ENCODE measurements at places on chromosomes 6 and 20.

- H3K27me3 ChIP-seq: no peaks in the 10 kb centered on the region
- H3K36me3 ChIP-seq: no peaks in the 10 kb centered on the region
- H3K4me3 ChIP-seq: no peak overlapping the region
- H3K4me1 ChIP-seq: no peaks in the 10 kb centered on the region
Observed at GRCh38 chr6:9620263-9620662, 794.6 kb downstream of the TFAP2A start.

- no peak overlapping the region for H3K27ac ChIP-seq
- no peak for DNase-seq
- H3K27me3 ChIP-seq: no peaks in the 10 kb centered on the region
- no peaks in the 10 kb centered on the region for H3K36me3 ChIP-seq
Observed at GRCh38 chr6:71982389-71982788, 96.0 kb downstream of the RIMS1 start.

DNA sequence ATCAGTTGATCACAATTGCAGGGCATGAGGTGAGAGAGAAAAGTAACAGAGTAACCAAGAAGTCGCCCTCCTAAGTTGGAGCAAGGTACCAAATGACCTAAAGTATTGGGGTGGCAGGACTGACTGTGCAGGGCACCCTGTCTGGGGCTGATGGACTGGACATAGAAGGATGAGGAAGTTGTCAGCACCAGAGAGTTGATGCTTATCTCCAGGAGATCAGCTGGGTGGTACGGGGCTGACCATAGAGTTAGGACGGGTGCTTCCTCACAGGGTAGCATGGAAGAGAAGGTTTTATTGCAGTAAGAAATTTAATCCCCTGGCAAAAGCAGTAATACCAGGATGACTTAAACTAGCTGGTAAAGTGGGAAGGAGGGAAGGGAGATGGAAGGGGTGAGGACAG, 66.7 kb downstream of the TMEM170B start:
- DNase-seq: no peak
- no peak overlapping the region for H3K4me3 ChIP-seq
- peaks cover 11% of the 10 kb centered on the region for H3K27me3 ChIP-seq
- no peaks in the 10 kb centered on the region for H3K36me3 ChIP-seq
- no peaks in the 10 kb centered on the region for H3K4me1 ChIP-seq

- H3K4me1 ChIP-seq: no peaks in the 10 kb centered on the region
- H3K36me3 ChIP-seq: no peaks in the 10 kb centered on the region
- no peak overlapping the region for H3K4me3 ChIP-seq
- H3K27ac ChIP-seq: no peak overlapping the region
- no peaks in the 10 kb centered on the region for H3K27me3 ChIP-seq
- no peak for DNase-seq
Observed at GRCh38 chr20:40049854-40050253, 639.2 kb downstream of the MAFB start.

- H3K27ac ChIP-seq: no peak overlapping the region
- H3K27me3 ChIP-seq: no peaks in the 10 kb centered on the region
Observed at GRCh38 chr20:8470156-8470555, 338.1 kb downstream of the PLCB1 start.

- H3K4me3 ChIP-seq: no peak overlapping the region
- no peak for DNase-seq
- H3K36me3 ChIP-seq: peaks cover 55% of the 10 kb centered on the region
- H3K4me1 ChIP-seq: peaks cover 9% of the 10 kb centered on the region
- no peak overlapping the region for H3K27ac ChIP-seq
Observed at GRCh38 chr20:47216819-47217410, 139.6 kb downstream of the ZMYND8 start.

DNA sequence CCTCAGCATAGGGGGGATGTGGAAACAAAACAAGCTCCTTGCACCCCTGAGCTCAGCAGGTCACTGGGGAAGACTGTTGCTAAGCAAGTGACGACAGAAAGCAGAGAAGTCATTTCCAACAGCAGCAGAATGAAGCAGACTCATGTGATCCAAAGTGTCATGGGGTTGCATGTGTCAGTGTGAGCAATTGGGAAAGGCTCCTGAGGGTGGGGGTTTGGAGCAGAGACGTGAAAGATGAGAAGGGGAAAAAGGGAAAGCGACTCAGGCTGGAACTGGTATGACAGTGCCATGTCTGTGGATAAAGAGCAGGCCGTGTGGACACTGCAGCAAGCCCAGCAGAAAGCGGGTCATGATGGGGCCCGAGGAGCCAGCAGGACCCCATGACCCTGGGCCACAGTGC, 363.9 kb downstream of the PREX1 start:
- H3K27ac ChIP-seq: no peak overlapping the region
- H3K4me3 ChIP-seq: no peak overlapping the region
- H3K27me3 ChIP-seq: peaks cover 23% of the 10 kb centered on the region

DNA sequence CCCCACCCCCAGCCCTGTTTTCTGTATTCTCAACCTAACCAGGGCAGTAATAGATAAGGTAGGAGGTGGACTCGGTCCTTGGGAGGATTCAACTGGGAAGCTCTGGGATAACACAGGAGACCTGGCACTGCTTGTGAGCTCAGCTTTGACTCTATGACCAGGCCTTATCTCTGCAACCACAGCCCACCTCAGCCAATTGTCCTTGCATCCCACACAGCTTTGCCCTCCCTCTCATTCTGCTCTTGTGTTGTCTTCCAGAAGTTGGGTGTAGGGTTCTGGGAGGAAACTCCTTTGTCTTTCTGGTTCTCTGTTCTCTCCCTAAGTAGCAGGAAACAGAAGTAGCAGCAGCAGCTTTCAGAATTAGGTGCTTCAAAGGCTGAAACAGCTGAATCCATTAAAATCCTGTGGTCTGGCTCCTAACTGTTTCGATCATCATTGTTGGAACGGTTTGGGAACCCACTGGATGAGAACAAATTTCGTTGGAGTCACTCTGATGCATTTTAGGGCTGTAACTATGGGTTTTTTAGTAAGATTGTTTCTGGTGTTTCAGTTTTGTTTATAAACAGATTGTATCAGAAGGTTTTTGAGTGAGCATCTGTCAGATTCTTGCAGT, 32.4 kb upstream of the SNX9 start:
- no peak overlapping the region for H3K4me3 ChIP-seq
- H3K4me1 ChIP-seq: peaks cover 5% of the 10 kb centered on the region
- peaks cover 48% of the 10 kb centered on the region for H3K27me3 ChIP-seq

GRCh38 chr6:39338397-39338796, 15.9 kb upstream of the KCNK16 start:
- peaks cover 63% of the 10 kb centered on the region for H3K27me3 ChIP-seq
- H3K36me3 ChIP-seq: no peaks in the 10 kb centered on the region
- H3K27ac ChIP-seq: no peak overlapping the region
- H3K4me3 ChIP-seq: no peak overlapping the region
- DNase-seq: no peak

DNA sequence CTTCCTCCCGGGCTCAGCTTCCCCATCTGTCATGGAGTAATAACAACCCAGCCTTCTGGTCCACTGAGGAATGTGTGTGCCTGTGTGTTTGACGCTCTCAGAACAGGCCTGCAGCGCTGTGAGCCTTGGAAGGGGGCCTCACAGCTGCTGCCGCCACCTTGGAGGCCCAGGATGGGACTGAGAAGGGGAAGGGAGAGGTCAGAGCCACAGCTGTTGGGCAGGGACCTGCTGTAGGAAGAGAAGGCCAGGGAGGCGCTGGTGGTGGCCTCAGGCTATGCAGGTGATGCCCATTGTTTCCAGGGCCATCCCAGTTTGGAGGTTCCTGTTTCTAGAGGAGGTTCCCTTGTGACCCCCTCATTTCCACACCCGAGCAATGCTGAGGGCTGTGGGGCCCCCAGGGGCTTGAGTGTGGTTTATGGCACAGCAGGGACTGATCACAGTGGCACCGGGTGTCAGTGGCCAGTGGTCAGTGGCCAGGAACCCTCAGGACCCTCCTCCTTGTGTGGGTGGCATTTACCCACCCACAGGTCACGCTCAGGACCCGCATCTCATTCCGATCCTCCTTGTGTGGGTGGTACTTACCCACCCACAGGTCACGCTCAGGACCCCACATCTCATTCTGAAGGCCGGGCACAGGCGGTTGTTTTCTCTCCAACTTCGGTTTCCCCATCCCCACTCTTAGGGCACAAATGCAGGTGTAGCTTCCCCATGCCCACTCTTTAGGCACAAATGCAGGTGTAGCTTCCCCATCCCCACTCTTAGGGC, 14.0 kb downstream of the TPD52L2 start:
- peaks cover 3% of the 10 kb centered on the region for H3K4me1 ChIP-seq
- no peak for DNase-seq

- DNase-seq: peak; percentile 46
- no peaks in the 10 kb centered on the region for H3K36me3 ChIP-seq
- peaks cover 29% of the 10 kb centered on the region for H3K4me1 ChIP-seq
- H3K27me3 ChIP-seq: peaks cover 24% of the 10 kb centered on the region
- peak overlapping the region; percentile 62 for H3K4me3 ChIP-seq
Observed at GRCh38 chr6:56851541-56852259, 103.2 kb upstream of the BEND6 start.

GRCh38 chr20:49297605-49298530, 20.0 kb upstream of the ZNFX1 start:
- H3K27me3 ChIP-seq: no peaks in the 10 kb centered on the region
- peaks cover 20% of the 10 kb centered on the region for H3K4me1 ChIP-seq
- DNase-seq: peak; percentile 51
- H3K27ac ChIP-seq: peak overlapping the region; percentile 80
- H3K36me3 ChIP-seq: peaks cover 34% of the 10 kb centered on the region
- H3K4me3 ChIP-seq: no peak overlapping the region

- H3K4me1 ChIP-seq: no peaks in the 10 kb centered on the region
- no peak for DNase-seq
- no peak overlapping the region for H3K27ac ChIP-seq
- no peaks in the 10 kb centered on the region for H3K27me3 ChIP-seq
Observed at GRCh38 chr6:79431537-79431933, 105.7 kb downstream of the LCA5 start.

GRCh38 chr20:34755367-34755766, 51.2 kb downstream of the TP53INP2 start:
- no peaks in the 10 kb centered on the region for H3K27me3 ChIP-seq
- H3K4me1 ChIP-seq: no peaks in the 10 kb centered on the region
- DNase-seq: no peak

- no peak overlapping the region for H3K4me3 ChIP-seq
- peaks cover 72% of the 10 kb centered on the region for H3K27me3 ChIP-seq
- H3K27ac ChIP-seq: no peak overlapping the region
- peaks cover under 1% of the 10 kb centered on the region for H3K4me1 ChIP-seq
Observed at GRCh38 chr6:50825375-50826036, 6.8 kb downstream of the TFAP2B start.

DNA sequence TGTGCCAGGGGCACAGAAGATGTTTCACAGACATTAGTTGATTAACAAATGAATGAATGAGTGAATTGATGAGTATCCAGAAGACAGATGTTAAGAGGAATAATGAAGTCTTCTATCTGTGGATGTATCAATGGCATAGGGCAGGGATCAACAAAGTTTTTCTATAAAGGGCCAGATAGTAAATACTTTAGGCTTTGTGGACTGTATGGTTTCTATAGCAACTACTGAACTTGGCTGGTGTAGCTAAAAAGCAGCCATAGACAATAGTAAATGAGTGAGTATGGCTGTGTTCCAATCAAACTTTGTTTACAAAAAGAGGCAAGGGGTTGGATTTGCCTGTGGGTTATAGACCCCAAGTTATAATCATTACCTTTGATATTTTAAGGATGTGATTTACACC, 144.0 kb downstream of the PRL start:
- H3K27ac ChIP-seq: no peak overlapping the region
- no peaks in the 10 kb centered on the region for H3K36me3 ChIP-seq
- H3K4me3 ChIP-seq: no peak overlapping the region
- no peak for DNase-seq

DNA sequence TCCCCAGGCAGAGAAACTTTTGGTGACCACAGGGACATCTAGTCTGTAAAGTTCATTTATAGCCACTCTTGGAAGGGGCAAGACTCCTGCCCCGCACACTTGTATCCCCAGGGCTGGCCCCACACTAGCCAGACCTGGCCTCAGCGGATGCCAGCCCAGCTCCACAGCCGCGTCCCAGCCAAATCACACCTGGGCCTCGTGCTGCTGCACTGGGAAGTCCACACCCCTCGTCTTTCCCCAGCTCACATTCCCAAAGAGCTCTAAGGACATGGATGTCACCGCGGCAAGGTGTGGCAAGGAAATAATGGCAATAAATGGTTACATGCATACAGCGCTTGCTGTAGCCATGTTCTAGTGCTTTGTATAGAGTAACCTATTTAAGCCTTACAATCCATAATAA, 8.6 kb downstream of the IP6K3 start:
- H3K27me3 ChIP-seq: peaks cover 26% of the 10 kb centered on the region
- no peak for DNase-seq
- H3K4me1 ChIP-seq: no peaks in the 10 kb centered on the region
- no peak overlapping the region for H3K4me3 ChIP-seq
- no peak overlapping the region for H3K27ac ChIP-seq

- no peaks in the 10 kb centered on the region for H3K4me1 ChIP-seq
- H3K27ac ChIP-seq: no peak overlapping the region
- H3K36me3 ChIP-seq: no peaks in the 10 kb centered on the region
- H3K4me3 ChIP-seq: no peak overlapping the region
- no peak for DNase-seq
Observed at GRCh38 chr6:82381278-82381677, 17.7 kb downstream of the TPBG start.

- DNase-seq: no peak
- no peak overlapping the region for H3K4me3 ChIP-seq
- H3K36me3 ChIP-seq: no peaks in the 10 kb centered on the region
- H3K27ac ChIP-seq: no peak overlapping the region
- no peaks in the 10 kb centered on the region for H3K4me1 ChIP-seq
Observed at GRCh38 chr20:46253391-46253790, 54.9 kb downstream of the CDH22 start.

DNA sequence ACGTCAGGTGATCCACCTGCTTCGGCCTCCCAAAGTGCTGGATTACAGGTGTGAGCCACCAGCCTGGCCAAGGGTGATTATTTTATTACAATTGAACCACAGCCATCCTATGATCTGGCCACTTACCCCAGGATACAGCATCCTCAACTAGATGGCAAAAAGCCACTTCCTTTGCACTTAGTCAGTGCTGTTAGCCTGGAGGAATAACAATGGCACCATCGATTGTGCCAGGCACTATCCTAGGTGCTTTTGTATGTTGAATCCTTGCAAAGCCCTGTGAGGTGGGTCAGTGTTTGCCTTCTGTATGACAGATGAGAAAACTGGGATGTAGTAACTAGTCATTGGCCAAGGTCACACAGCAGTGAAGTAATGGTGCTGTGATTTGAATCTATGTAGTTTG, 11.2 kb upstream of the TTPAL start:
- H3K4me3 ChIP-seq: no peak overlapping the region
- H3K27me3 ChIP-seq: peaks cover 13% of the 10 kb centered on the region
- H3K4me1 ChIP-seq: no peaks in the 10 kb centered on the region

- H3K27me3 ChIP-seq: no peaks in the 10 kb centered on the region
- no peak overlapping the region for H3K4me3 ChIP-seq
- H3K27ac ChIP-seq: no peak overlapping the region
- DNase-seq: no peak
- no peaks in the 10 kb centered on the region for H3K4me1 ChIP-seq
Observed at GRCh38 chr6:140208286-140208685, 833.8 kb upstream of the CITED2 start.

GRCh38 chr20:58985656-58986055, 4.6 kb downstream of the NELFCD start:
- H3K4me3 ChIP-seq: no peak overlapping the region
- no peak for DNase-seq
- peaks cover 42% of the 10 kb centered on the region for H3K36me3 ChIP-seq
- H3K4me1 ChIP-seq: peaks cover 37% of the 10 kb centered on the region

- H3K27ac ChIP-seq: peak overlapping the region; percentile 53
- no peak overlapping the region for H3K4me3 ChIP-seq
- no peaks in the 10 kb centered on the region for H3K27me3 ChIP-seq
- H3K4me1 ChIP-seq: peaks cover 44% of the 10 kb centered on the region
Observed at GRCh38 chr6:158031381-158032353, 50.0 kb downstream of the SYNJ2 start.
